Panc1 (cell line): ENCODE measurements at places on chromosomes 12 and 14. TPM values are rescaled to one million over a fixed set of nuclear protein-coding genes. Genes with fewer than 3 reads are reported as not detected.
A peak's percentile ranks its signal among the peaks of the same experiment; 100 is the strongest.

DNA sequence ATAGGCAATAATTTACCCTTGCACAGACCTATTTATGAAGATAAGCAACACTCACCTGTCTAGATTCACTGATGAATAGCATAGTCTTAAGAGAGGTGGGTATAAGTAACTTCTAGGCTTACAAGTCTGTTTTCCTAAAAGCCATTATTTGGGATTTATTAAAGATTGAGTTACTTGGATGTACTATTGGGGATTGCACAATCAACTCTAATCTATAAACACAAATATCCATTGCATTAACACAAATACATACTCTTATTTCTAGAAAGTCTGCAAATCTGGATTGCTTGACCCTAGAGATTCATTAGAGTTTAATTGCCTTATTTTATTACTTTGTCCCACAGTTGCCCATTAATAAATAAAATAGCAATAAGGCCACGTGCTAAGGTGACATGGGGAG is 148.1 kb upstream of the CCDC198 start:
- no peak for DNase-seq

The PTCSC3 gene
- not detected for total RNA-seq

DNA sequence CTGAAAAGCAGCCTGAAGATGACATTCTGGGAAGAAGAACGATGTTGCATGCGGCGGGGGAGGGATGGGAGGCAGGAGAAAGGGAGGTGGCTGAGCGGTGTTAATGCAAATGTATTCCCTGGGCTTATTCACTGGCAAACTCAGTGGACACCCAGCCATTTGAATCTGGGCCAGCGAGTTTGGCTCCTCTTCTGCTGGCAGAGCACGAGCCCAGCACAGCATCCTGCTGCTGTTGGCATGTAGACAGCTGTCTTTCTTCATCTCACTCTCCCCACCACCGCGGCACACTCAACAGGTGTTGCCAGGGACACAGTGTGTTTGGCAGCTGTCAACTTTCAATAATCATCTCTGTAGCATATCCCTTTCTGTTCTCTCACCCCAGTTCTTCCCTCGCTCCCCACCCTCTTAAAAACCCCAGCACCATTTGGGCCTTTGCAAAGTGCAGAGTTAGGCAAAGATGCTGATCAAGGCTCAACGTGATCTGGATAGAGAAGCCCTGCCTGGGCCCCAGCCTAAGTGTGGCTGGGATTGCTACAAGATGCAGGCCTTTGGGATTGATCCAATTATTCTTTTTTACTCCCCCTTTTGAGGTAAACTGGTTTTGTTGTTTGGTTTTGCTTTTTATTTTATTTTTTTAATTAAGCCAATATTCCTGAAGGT is 131.9 kb downstream of the EXOC5 start:
- no peak for DNase-seq

- no peak for DNase-seq
These were observed 33.7 kb downstream of the GPHN start for GRCh38 chr14:66541627-66542026.

GRCh38 chr12:112970391-112970790 is 7.9 kb upstream of the OAS2 start:
- DNase-seq, result no peak

The CLEC4C gene
- total RNA-seq, result not detected

The GPR135 gene
- 3.1 TPM for total RNA-seq

GRCh38 chr12:114152890-114153289 is 186.8 kb upstream of the RBM19 start:
- no peak for DNase-seq

GRCh38 chr12:24138041-24138440 is 188.6 kb upstream of the SOX5 start:
- DNase-seq, result no peak

The EPS8 gene
- 32.0 TPM for total RNA-seq

DNA sequence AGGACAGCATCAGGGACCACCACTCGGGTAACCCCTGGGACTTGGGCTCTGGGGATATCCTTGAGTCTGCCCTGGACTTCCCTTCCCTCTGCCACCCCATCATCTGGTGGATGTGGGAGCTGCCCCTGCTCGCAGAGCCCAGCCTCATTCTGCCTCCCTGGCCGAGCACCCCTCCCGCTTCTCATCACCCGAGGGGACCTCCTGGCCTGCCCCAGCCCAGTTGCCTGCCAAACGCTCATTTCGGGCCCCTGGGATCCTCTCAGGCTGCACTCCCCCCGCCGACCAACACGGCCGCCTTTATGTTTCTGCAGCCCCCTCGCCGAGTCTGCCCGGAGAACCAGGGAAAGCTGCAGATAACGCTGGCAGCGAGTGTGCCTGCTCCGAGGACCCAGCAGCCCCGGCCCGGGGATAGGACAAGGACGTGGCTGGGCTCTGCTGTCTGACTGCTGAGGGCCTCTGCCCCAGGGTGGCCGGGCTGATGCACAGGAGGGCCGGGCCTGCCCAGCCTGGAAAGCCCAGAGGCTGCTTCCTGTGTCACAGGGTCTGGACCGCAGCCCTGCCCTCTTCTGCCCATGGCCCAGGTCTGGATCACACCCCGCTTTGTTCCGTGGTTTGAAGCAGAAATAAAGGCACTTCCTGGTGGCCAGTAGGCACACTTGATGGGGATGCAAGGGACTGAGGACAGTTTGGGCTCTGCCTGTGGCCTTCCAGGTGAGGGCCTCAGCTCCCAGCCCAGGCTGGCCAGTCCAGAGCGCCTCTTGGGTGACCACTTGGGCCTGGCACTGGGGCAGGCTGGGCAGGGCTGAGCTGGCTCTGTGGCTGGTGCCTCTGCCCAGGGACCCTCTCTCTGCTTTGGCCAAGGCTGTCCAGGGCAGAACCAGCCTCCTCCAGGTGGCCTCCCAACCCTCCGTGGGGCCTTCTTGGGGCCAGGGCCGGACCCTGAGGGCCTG is 4.9 kb upstream of the EXOC3L4 start:
- DNase-seq, result no peak

DNA sequence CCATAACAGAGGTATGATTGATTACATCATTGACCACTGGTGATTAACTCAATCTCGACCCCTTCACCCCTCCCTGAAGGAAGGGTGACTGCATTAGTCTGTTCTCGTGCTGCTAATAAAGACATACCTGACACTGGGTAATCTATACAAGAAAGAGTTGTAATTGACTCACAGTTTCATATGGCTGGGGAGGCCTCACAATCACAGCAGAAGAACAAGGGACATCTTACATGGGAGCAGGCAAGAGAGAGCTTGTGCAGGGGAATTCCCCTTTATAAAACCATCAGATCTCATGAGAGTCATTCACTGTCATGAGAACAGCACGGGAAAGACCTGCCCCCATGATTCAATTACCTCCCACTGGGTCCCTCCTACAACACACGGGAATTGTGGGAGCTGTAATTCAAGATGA is 55.9 kb upstream of the TMCC3 start:
- no peak for DNase-seq

The RPL10L gene
- total RNA-seq, result not detected

DNA sequence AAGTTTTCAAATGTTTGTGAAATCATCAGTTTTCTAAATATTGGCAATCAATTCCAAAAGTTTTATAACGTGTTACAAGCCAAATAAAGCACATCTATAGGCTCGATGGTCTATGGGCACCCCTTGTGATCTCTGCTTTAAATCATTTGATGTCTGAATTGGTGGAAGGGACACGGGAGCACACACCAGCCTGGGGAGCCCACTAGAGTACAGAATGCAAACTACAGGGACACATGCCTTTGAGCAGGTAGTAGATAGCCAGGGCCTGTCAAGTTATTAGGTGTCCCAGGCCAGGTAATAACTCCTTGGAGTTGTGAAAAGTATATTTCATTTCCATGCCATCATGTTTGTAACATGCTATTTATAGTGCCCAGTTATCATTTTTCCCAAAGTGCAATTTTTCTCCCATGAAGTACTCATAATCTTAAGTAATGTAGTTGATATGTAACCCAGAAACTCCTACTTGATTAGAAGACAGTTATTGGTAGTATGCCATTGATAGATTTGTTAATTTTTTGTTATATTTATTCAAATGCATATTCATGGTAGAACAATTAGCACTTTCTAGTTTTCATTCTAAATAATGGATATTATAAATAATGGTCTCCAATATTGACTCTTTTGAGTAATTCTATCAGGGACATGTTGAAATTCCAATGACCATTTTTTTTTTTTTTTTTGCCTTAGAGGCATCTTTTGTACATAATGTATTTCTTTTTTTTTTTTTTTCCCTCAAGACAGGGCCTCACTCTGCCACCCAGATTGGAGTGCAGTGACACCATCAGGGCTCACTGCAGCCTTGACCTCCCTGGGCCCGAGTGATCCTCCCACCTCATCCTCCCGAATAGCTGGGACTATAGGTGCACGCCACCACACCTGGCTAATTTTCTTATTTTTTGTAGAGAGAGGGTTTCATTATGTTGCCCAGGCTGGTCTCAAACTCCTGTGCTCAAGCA is 96.9 kb upstream of the FGD4 start:
- peak; percentile 45 for DNase-seq

The COL2A1 gene
- total RNA-seq, result 1.4 TPM

- no peak for DNase-seq
These were observed 18.7 kb downstream of the RCOR1 start for GRCh38 chr14:102610968-102611811.

GRCh38 chr12:89880690-89881350 is 172.2 kb upstream of the ATP2B1 start:
- DNase-seq, result no peak

The CLEC7A gene
- total RNA-seq, result not detected

The ETNK1 gene
- total RNA-seq, result 43.1 TPM

The RAD51B gene
- 8.5 TPM for total RNA-seq

- no peak for DNase-seq
These were observed 6.6 kb downstream of the CLEC1B start for GRCh38 chr12:9992296-9992695.

DNA sequence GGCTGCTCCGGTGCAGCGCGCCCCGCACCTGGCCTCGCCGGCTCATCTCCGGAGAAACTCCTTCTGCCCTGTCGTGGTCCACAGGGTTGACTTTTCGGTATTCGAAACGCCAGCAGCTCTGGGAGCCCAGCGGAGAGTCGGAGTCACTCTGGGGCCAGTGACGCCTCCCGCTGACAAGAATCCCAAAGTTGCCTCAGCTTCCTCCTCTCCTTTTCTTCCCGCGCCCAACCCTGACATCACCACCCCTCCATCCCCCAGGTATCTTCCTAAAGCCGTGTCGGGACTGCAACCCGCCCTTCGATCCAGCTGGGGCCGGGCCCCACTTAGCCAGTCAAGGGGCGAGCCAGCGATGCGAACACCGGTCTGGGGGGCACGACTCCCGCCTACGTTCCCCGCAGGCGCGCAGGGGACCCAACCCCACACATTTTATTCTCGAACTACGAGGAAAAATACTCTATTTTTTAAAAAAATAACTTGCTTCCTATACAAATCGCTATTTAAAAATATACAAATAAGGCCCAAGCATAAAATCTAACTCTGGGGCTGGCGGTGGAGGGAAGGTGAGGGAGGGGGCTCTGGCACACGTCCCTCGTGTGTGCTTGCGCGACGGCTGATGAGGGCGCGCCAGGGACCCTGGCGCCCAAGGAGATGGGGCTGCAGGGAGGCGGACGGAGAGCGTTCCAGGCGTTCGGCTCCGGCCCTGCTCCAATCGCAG is 2.1 kb downstream of the NKX2-8 start:
- no peak for DNase-seq

DNA sequence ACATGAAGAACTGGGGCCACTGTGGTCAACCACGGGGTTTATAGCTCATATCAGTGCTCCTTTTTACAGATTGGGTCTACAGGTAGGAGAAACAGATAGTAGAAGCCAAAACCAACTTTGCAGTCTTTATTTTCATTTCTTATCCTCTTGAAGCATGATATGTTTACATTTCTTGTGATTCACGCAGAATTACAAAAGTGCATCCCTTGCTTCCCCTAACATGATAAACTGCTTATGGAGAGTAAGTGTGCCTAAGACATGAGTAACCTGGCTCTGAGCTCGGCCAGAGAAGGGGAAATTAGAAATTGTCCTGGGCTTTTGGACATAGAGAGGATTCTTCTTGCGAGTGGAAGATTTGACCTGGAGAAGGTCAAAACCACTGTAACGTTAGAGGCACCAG is 18.4 kb downstream of the PWP1 start:
- no peak for DNase-seq
